Nephron progenitor cell (in vitro differentiated cells): ENCODE measurements at places on chromosomes 4 and X.

- DNase-seq: no peak
- H3K27ac ChIP-seq: no peak overlapping the region
- H3K4me3 ChIP-seq: no peak overlapping the region
- H3K36me3 ChIP-seq: peaks cover 76% of the 10 kb centered on the region
- H3K4me1 ChIP-seq: peaks cover 28% of the 10 kb centered on the region
- H3K27me3 ChIP-seq: peaks cover 3% of the 10 kb centered on the region
Measured at GRCh38 chrX:3699821-3700381, 13.5 kb downstream of the PRKX start.

GRCh38 chr4:146271466-146271865 lies 57.1 kb downstream of the REELD1 start:
- no peak for DNase-seq
- H3K27me3 ChIP-seq: no peaks in the 10 kb centered on the region
- H3K27ac ChIP-seq: no peak overlapping the region
- H3K4me3 ChIP-seq: no peak overlapping the region

GRCh38 chr4:6194458-6195195 lies 5.7 kb downstream of the JAKMIP1 start:
- peaks cover 64% of the 10 kb centered on the region for H3K27me3 ChIP-seq
- no peak overlapping the region for H3K4me3 ChIP-seq
- DNase-seq: no peak
- no peak overlapping the region for H3K27ac ChIP-seq
- H3K36me3 ChIP-seq: no peaks in the 10 kb centered on the region

- H3K27me3 ChIP-seq: peaks cover 21% of the 10 kb centered on the region
- H3K36me3 ChIP-seq: peaks cover 38% of the 10 kb centered on the region
- peak; percentile 88 for DNase-seq
- peak within 1 kb of the TSS; percentile 99 for H3K4me3 ChIP-seq
- H3K4me1 ChIP-seq: peaks cover 15% of the 10 kb centered on the region
Measured at GRCh38 chr4:124275-125081, at the start of gene ZNF718. Gene ZNF718 (plus strand): TSS chr4:124501. CDS start chr4:124671, 170 bp downstream.

- DNase-seq: no peak
- H3K4me1 ChIP-seq: peaks cover 30% of the 10 kb centered on the region
- H3K36me3 ChIP-seq: peaks cover 13% of the 10 kb centered on the region
Measured at GRCh38 chr4:4812145-4812794, 47.2 kb upstream of the MSX1 start.

GRCh38 chr4:59698041-59698440 lies 1502.1 kb upstream of the ADGRL3 start:
- no peak overlapping the region for H3K4me3 ChIP-seq
- H3K36me3 ChIP-seq: no peaks in the 10 kb centered on the region
- no peak for DNase-seq
- H3K27me3 ChIP-seq: peaks cover 7% of the 10 kb centered on the region
- H3K4me1 ChIP-seq: no peaks in the 10 kb centered on the region
- H3K27ac ChIP-seq: no peak overlapping the region

DNA sequence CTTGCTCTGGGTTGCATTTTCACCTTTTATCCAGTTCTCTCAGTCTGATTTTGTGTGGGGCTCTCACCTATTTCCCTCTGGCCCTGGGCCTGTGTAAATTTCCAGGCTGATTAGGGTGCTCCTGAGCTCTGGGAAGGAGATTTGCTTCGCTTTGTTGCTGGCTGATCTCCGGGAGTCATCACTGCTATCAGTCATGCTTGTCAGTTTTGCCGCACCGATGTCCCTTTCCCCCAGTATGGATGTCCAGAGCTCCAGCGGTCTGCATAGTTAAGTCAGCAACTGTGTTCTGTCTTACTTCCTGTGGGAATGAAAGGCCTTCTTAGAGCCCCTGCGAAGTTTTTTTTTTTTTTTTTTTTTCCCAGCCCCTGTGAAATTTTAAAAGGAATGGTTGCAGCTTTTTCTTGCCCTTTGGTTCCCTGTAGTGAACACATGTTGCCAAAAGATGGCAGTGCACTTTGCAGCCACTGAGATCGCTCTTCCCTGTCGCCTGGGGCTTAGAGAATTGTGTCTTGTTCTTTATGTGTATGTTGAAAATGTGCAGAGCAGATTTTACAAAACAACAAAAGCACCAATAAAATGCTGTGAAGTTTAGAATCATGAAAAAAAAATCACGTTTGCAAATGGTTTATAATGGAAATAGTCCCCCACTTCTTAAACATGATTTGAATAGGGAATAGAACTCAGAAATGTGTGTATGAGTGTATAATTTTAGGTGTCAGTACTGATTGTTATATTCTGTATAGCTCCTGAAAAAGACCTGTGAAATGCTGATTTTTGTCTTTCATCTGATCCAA lies 109.1 kb upstream of the SLC4A4 start:
- peaks cover 5% of the 10 kb centered on the region for H3K27me3 ChIP-seq
- DNase-seq: peak; percentile 24
- H3K27ac ChIP-seq: no peak overlapping the region
- peak overlapping the region; percentile 24 for H3K4me3 ChIP-seq
- H3K36me3 ChIP-seq: no peaks in the 10 kb centered on the region
- peaks cover 22% of the 10 kb centered on the region for H3K4me1 ChIP-seq

DNA sequence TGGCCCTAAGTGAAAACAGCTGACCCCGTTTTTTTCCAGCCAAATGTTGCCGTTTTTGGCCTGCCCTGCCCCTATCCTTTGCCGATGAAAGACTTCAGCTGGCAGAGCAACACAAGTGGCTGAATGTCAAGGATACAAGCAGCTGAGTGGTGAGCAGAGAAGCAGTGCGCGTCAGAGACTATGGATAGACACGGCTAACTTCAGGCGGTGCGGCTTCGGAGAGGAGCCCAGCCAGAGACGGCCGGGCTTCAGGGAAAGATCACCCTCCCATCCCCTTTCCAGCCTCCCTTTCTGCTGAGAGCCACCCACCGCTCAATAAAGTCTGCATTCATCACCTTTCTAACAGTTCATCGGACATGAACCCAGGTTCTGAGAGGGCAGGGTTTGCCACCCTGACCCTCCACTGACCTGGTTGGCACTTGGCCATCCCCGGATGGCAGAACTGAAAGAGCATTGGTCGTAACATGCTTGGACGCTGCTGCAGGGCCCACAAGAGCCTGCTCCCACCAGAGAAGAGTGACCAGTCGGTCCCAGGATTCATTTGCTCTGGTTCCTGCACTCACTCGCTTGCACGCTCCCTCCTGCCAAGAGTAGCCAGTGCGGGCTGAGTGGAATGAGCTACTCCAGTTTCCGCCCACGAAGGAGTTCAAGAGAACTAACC lies 125.8 kb downstream of the PPEF1 start:
- peaks cover 3% of the 10 kb centered on the region for H3K36me3 ChIP-seq
- no peak overlapping the region for H3K4me3 ChIP-seq
- DNase-seq: peak; percentile 4
- peaks cover 4% of the 10 kb centered on the region for H3K4me1 ChIP-seq
- H3K27me3 ChIP-seq: no peaks in the 10 kb centered on the region

GRCh38 chr4:181860157-181860556 lies 383.0 kb upstream of the TENM3 start:
- H3K4me3 ChIP-seq: no peak overlapping the region
- no peak for DNase-seq
- H3K36me3 ChIP-seq: no peaks in the 10 kb centered on the region

DNA sequence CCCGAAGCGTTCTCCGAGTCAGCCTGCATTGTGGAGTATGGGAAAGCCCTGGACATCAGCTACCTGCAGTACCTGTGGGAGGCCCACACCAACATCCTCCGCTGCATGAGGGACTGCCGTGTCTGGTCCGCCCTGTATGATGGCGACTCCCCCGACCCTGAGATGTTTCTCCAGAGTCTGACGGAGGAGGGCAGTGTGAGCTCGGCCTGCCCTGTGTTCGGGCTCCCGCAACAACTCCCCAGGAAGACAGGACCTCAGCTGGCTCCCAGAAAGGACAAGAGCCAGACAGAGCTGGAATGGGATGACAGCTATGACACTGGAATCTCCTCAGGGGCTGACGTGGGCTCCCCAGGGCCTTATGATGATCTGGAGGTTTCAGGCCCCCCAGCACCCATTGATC lies 111.3 kb downstream of the GATB start:
- H3K27ac ChIP-seq: no peak overlapping the region
- peaks cover 5% of the 10 kb centered on the region for H3K4me1 ChIP-seq
- peaks cover 24% of the 10 kb centered on the region for H3K36me3 ChIP-seq
- no peak overlapping the region for H3K4me3 ChIP-seq

GRCh38 chr4:8919651-8920288 lies 48.1 kb upstream of the HMX1 start:
- H3K27me3 ChIP-seq: peaks cover 57% of the 10 kb centered on the region
- DNase-seq: no peak
- H3K36me3 ChIP-seq: no peaks in the 10 kb centered on the region

DNA sequence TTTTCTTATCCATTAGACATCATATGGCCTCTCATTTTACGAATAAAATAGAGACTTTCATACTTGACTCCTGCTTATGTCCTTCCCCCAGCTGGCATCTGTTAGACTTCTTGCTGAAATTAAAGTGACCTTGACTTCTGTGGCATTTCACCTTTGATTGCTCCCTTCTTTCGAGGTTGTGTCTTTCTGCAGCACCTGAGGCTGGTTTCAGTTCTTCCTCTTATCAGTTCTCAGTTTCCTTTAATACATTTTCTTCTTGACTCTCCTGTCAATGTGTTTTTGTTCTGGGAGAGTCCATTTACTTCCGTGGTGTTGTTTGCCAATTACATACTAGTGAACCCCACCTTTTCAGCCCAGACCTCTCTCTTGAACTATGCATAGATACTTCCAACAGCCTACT lies 81.6 kb downstream of the RBPJ start:
- DNase-seq: no peak
- peaks cover 67% of the 10 kb centered on the region for H3K36me3 ChIP-seq
- H3K4me1 ChIP-seq: peaks cover 12% of the 10 kb centered on the region
- peak overlapping the region; percentile 38 for H3K27ac ChIP-seq

DNA sequence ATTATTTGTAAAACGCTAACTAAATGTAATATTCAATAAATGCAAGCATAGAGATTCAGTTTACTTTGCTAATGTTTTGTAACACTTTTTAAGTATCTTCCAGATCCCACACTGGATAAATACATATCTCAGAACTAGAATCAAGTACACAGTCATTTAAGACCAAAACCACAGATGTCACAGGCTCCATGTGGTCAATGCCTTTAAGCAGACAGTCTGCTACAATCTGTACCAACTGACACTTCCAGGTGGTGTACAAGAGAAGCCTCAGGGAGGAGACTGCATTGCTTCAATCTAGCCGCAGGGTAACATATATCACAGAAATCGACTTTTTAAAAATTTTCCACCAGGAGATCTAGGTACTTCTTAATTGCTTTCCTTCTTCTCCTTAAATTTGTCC lies 229.6 kb upstream of the DIAPH2 start:
- H3K4me3 ChIP-seq: no peak overlapping the region
- no peaks in the 10 kb centered on the region for H3K27me3 ChIP-seq

DNA sequence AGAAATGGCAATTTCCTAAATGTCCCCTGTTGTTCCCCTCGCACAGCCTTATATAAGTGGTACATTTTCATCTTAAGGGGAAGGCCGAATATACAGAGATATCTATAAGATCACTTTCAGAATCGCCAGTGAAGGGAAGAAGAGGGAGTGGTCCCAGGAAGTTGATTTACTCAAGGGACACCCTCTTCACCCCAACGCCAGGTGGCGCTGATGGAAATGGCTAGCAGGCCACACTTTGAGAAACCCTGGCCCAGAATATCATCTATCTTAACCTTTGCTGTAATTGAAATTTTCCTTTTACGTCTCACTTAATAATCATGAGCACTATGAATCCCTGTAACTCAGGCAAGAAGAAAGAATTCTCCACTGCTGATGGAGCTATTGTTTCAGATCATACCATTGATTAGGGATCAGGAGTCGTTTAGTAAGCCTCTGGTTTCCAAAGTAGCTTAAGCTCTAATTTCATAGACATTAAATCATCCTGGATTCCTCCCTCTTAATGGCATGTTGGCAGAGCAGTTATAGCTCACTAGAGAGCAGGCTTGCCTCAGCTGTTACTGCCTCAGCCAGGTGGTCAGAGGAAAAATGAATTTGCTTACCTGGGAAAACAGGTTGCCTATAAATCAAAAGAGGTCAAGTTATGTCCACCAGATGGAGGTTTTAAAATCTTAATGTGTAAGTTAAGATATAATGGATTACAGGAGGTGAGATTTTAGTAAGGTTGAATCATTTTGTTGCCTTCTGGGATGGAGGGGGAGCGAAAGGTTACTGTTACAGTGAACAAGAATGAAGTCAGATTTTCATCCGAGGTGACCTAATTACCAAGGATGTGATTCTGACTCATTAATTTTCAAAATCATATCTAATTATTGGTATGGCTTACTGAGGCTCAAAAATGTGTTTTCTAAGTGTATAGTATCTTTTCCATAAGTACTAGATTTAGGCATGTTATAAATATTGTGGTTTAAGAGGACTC lies 941.2 kb upstream of the TENM3 start:
- no peaks in the 10 kb centered on the region for H3K27me3 ChIP-seq
- H3K4me1 ChIP-seq: peaks cover 9% of the 10 kb centered on the region
- H3K4me3 ChIP-seq: no peak overlapping the region

GRCh38 chrX:55523356-55523755 lies 33.7 kb upstream of the USP51 start:
- H3K27ac ChIP-seq: no peak overlapping the region
- H3K4me3 ChIP-seq: no peak overlapping the region
- no peaks in the 10 kb centered on the region for H3K36me3 ChIP-seq
- H3K27me3 ChIP-seq: peaks cover 4% of the 10 kb centered on the region
- no peaks in the 10 kb centered on the region for H3K4me1 ChIP-seq
